ENCODE measurements at places on chromosomes 16 and 17.

GRCh38 chr17:27755706-27756466, 44.4 kb downstream of the NOS2 start:
- DNase-seq: no peak

- no peak for DNase-seq
These were observed 25.7 kb downstream of the CHD9 start for GRCh38 chr16:53080345-53081031.

- DNase-seq: no peak
These were observed 30.7 kb downstream of the YPEL2 start for GRCh38 chr17:59361916-59362810.

DNA sequence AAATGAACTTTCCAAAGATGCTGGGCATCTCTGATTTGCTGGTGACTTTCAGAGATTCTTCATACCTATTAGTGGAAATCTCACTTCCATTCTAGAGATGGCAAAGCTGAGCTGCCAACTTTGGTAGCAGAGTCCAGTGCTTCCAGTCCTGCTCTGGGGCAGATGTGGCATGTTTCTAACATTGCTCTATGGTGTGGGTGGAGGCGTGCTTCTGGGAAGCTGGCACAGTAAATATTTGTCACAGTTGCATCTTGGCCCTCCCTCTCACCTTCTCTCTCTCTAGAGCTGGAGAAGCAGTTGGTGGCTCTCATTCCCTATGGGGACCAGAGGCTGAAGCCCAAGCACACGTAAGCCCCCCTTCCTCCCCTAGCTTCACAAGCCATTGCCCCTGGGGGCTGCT, 1.9 kb downstream of the TMEM106A start:
- DNase-seq: no peak

GRCh38 chr16:78004517-78004916, 17.8 kb upstream of the CLEC3A start:
- DNase-seq: no peak

DNA sequence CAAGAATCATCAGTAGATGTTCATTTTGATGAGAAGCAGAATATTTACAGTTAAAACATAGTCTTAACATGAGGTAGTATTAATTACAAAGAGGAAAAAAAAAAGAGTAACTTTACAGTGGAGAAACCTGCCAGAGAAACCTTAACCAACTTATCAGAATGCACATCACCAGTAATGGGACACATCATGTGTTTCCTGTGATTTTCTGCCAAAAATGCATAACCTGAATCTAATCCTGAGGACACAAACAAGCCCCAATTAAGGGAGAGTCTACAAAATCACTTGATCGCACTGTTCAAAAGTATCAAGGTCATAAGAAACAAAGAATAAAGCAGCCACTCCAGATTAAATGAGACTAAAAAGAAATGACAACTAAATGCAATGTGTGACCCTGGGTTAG, 18.2 kb upstream of the QRICH2 start:
- no peak for DNase-seq

- DNase-seq: peak; percentile 89
These were observed at the start of gene TEFM for GRCh38 chr17:30906101-30906911. TEFM (minus strand) TSS chr17:30906238; CDS start chr17:30906198, 40 bp downstream.

- no peak for DNase-seq
These were observed 172.7 kb downstream of the ANKFN1 start for GRCh38 chr17:56326001-56326359.

DNA sequence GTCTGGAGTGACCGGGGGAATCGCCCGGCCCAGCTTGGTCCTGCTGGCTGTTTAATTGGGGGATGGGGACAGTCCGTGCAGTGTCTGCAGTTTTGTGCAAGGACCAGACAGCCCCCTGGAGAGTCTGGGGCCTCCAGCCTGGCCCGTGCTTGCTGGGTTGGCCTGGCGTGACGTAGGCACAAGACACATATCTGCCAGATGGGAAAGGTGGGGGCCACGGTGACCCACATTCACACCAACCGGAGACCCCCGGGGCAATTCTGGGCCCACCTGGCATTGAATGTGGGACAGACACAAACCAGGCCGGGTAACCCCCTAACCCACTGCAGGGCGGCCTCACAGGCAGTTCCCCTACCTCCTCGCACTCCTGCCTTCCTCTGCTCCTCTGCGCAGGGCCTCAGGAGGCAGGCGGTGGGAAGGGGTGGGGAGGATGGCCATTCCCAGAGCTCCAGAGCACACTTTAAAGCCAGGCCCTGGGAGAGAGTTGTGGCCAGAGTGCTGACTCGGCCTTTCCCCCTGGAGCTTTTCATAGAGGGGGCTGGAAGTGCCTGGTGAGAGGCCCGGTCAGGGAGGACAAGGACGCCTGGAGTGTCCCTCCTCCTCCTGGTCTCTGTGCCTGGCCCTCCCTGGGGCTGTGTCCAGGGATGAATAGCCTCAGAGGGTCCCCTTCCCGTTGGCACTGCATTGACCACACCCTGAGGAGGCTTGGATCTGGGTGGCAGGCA, 1.5 kb downstream of the MRC2 start:
- DNase-seq: no peak

DNA sequence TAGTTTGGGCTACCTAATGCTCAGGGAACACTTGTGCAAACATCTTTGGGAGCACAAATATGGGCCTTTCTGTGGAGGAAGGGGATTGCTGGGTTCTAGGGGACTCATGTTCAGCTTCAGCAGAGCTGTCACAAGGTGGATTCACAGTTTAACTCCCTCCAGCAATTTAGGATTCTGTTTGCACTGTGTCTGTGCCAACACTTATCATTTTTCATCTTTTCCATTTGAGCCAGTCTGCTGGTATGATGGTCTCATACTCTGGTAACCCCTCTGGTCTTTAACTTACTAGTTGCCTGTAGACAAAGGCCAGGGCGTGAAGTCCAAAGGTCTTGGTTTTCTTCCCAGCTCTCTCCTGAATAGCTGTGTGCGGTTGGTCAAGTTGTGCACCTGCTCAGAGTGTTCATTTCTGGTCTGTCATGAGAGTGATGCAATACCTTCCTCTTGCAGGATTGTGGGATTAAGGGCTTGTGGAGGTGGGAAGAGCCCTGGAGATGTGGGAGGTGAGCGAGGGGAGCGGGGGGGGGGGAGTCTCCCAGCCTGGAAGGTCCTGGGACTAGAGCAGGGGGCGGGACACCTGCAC, 152.6 kb downstream of the CMIP start:
- no peak for DNase-seq

GRCh38 chr17:65385071-65385470, 176.4 kb downstream of the AXIN2 start:
- no peak for DNase-seq

GRCh38 chr16:67278773-67279295, 498 bp upstream of the PLEKHG4 start:
- DNase-seq: no peak

DNA sequence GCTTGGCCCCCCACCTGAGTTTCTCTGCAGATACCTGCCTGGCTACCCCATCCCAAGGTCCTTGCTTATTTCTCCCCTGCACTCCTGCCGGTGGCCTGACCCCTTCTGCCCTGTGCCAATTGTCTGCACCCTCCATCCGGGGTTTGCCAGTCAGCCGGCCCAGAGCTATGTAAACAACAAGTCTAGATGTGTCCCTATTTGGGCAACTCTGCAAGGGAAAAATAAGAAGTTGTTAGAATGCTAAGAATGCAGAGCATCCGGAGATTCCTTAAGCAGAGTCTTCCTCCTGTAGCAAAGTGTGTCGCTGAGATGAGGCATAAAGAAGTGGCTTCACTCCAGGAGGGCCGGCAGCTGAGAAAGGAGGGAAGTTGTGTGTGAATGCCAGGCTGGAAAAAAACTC, 46.6 kb downstream of the RGS9 start:
- peak; percentile 67 for DNase-seq

DNA sequence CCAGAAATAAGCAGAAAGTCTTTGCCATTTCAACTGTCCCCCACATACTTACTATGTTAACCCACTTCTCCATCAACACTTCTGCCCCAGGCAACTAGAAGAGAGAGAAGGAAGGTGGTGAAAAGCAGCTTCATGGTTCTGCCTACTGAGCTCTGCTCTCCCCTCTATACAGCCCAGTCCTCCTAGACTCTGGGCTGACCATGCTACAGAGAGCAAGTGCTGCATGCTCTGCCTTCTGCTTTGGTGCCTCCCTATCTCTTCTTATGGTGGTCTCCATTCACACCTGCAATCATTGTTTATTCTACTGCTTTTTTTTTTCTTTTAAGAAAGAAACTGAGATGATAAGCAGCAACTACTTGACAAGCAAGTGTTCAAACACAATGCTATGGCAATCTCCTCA, 20.3 kb upstream of the CD300E start:
- no peak for DNase-seq

DNA sequence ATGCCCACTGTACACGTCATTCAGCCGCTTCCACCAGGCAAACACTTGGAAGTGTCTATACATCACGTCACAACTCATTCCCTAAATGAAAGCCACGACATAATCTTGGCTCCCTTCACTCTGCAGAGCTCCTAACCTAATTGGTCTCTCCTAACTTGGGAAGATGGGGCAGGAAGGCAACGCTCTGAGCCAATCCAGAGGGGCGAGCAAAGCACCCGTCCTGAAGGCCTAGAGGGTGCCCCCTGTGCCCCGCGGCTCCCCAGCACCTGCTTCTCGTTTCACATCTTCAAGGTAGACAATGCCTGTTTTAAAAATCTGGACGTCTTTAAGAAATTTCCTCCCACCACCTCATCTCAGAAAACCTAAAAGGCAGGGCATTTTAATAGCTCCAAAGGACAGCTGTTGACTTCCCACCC, 1.0 kb downstream of the CSNK2A2 start:
- DNase-seq: no peak

DNA sequence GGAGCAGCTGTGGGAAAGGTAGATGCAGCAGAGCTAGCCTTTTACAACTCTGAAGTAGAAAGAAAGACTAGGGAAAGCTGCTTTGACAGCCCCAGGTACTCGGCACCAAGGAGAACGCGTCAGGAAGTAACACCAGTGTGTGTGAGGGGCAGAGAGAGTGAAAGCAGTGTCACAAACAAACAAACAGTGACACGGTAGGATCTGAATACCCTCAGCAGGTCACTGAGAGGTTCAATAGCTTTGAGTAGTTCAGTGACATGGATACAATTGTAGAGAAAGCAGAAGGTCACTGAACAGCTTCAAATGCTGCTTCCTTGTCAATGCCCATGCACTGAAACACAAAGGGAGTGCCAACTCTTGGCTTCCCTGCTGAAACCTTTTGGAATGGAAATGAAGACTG, 150.3 kb upstream of the C17orf78 start:
- DNase-seq: no peak

DNA sequence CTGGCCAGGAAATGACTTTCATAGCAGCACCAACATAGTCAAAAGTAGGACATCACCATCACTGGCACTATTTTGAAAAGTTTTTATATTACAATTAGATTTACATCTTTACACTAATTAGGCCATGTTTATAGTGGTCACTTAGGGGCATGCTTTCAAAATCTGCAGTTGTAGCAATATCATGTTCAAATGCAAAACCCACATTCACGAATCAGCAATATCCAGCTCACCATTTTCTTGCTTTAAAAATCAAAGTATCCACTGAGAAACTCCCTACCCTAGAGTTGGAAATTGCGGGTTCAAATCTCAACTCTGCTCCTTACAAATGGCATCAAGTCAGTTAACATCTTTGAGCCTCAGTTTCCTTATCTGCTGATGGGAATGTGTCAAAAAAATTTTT, 237.4 kb downstream of the ZFHX3 start:
- DNase-seq: no peak

- no peak for DNase-seq
These were observed 19.9 kb upstream of the C16orf87 start for GRCh38 chr16:46850619-46851555.

DNA sequence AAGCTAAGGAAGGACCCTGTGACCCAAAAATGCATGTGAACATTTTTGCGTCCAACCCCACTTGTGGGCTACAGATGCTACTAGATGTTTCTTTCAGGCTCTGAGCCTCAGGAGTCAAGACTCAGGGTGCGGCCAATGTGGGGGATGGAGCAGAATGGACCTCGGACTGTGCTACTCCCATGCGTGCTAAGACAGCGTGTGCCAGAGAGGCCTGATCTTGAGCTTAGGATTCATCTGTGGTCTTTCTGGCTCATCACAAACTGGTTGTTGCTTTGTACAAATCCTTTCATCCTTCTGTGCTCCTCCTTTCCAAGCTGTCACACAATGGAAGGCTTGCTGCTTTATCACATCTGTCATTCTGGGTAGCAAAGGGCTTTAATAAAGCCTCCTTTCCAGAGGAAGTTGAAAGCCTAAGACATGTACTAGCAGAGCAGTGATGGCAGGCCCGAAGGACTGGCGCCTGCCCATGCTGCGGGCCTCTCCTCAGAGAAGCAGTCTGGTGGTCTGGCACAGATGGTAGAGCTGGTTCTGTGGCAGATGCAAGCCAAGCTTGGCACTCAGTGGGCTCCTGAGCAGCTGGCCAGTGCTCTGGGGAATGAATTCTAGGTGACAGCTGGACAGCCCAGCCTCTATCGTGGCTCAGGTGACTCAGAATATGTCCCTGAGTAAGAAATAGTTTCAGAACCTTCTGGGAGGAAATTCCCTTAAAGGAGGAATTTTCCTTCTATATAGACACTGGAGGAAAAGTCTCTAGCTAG, 27.8 kb downstream of the COG4 start:
- DNase-seq: no peak

DNA sequence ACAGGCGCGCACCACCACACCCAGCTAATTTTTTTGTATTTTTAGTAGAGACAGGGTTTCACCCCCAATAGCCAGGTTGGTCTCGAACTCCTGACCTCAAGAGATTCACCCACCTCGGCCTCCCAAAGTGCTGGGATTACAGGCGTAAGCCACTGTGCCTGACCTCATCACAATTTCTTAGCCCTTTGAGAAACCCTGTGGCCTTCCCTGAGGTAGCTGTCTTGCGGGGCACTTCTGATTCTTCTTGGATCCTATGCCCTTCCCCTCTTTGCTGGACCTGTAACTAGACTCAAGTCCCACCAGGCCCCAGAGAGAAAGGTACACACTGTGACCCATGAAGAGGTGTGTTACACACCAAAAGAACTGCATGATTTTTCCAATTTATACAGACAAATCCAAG, 13.5 kb upstream of the CETP start:
- no peak for DNase-seq

- no peak for DNase-seq
These were observed 7.0 kb downstream of the MYO15A start for GRCh38 chr17:18115517-18115916.

DNA sequence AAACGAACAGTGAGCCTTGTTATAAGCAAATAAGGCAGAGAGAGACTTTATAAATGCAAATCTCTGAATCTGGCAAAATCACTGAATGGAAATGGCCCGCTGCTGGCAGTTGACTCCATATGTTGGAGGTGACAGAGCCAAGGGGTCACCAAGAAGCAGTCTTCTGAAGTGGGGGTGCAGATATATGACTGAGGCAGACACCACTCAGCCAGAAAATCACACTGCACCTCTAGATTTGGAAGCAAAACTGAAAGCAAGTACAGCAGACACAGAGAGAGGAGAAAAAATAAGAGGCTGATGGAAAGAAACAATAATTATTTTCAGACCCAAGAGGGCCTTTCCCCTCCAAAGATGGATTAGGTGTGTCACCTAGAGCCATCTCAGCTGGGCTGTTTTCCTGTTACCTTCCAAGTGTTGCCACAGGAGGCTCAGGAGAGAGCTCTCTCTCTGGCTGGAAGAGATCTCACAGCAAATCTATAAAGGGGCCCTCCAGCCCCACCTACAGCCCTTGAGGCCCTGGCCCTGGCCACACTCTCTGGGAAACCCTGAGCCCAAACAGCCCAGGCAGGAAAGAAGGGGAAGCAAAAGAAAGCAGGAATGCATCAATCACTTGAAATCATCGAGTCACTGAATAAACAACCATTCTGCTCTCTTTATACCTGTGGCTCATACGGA, 585.1 kb upstream of the PSMD7 start:
- DNase-seq: no peak
